ENCODE measurements at places on chromosomes 1 and 21.
A peak's percentile ranks its signal among the peaks of the same experiment; 100 is the strongest.

GRCh38 chr1:13564073-13564472, 19.6 kb upstream of the PDPN start:
- no peak for DNase-seq

DNA sequence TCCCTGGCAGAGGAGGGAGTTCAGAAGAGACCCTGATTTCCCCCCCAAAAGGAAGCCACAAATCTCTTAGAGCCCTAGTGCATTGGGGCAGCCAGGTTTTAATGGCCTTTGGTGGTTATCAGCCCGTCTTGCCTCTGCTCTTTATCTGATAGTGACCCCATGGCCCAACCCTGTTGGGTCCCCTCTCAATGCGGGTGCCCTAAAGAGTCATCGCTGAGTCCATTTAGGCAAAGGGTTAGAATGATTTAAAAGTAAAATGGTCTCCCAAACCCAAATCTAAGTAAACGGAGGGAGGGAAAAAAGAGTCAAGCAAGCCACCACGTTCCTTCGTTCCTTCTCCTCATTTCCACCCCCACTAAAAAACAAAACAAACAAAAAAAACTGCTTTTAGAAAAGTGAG, 164.0 kb downstream of the RUNX1 start:
- DNase-seq = no peak

DNA sequence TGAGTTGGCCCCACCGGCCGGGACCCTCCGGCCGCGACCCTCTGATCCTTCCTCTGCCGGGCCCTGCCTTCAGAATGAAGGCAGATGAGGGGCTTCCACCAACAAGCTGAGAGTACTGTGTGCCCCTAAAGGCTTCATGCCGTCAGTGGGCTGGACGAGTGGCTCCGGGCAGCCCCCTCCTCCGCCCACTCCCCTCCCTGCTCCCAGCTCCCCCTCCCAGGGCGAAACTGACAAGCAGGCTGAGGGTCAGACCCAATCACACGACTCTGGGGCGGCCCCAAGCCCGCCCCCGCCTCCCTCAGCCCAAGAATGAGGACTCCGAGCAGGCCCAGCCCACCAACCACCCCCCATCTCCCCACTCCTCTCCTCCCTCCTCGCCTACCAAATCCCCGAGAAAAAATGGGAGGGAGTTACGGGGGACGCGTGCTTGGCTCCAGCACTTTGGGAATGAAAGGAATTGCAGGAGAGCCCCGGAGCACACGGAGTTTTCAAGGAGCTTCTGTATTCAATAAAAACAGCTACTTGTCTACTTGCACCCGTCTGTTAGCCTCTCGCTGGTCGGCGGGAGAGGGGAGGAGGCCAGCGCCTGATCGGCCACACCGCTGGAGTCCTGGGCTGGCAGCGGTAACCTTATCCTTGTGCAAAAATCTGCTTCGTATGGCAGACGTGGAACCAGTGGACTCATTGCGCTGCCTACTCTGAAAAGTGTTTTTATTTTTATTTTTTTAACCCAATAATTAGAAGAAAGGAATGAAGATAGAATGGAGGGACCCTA, at the start of gene COL11A1:
Gene COL11A1, minus strand, starts transcription at position 147 of the 775 bp plus-strand sequence. CDS start 344 bp downstream, outside the sequence.
- no peak for DNase-seq

- no peak for DNase-seq
Observed at GRCh38 chr1:47703981-47704596, 266.2 kb downstream of the FOXD2 start.

DNA sequence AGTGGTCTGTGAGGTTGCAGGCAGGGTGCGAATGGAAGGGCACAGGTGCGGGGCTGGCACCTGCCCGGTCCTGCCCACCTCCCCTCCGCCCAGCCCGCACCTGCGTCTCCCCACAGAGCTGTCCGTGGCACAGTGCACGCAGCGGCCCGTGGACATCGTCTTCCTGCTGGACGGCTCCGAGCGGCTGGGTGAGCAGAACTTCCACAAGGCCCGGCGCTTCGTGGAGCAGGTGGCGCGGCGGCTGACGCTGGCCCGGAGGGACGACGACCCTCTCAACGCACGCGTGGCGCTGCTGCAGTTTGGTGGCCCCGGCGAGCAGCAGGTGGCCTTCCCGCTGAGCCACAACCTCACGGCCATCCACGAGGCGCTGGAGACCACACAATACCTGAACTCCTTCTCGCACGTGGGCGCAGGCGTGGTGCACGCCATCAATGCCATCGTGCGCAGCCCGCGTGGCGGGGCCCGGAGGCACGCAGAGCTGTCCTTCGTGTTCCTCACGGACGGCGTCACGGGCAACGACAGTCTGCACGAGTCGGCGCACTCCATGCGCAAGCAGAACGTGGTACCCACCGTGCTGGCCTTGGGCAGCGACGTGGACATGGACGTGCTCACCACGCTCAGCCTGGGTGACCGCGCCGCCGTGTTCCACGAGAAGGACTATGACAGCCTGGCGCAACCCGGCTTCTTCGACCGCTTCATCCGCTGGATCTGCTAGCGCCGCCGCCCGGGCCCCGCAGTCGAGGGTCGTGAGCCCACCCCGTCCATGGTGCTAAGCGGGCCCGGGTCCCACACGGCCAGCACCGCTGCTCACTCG, 23.3 kb downstream of the FTCD start:
- DNase-seq = no peak

- no peak for DNase-seq
Observed at GRCh38 chr1:15540186-15540585, 13.5 kb downstream of the DNAJC16 start.

DNA sequence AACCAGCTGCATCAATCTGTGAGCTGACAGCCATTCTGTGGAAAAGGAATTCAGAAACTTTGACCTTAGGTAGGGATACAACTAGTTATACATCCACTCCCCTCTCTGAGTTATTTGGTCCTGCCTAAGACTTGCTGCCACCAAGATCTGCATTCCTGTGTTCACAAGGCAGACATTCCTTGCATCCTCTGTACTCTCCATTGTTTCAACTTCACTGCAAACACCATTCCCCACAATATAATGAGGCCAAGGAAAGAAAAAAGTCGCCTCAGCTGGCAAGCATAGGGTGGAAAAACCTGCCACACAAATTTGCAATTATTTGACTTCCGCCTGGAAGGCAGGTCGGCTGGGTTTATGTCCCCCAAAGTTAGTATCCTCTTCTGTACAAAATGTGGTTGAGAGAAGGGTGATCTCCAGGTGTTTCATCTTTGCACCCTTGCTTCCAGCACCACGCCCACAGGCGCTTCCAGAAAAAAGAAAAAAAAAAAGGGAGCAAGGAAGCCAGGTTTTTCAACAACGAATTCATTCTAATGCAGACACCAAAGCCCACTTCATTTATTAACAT, 676 bp upstream of the CTTNBP2NL start:
- no peak for DNase-seq

- DNase-seq = no peak
Observed at GRCh38 chr1:90616395-90616794, 100.7 kb downstream of the BARHL2 start.

- no peak for DNase-seq
Observed at GRCh38 chr1:38917772-38918171, 23.9 kb downstream of the RHBDL2 start.

DNA sequence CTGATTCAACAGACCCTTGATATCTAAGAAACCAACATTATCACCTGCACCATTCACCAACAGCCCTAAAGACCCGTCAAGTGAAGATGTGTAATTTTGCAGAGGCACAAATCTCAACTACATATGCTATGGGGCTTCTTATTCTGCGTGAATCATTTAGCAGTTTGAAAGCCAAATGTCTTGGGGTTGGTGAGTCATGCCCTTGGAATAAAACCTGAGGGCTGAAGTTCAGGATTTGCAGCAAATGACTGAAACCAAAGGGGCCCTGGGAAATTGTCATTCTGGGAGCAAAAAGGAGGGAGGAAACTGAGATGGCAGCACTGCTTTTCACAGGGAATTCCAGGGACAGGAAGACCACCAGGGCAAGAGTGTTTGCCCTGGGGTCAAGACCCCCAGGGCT, 79.2 kb upstream of the TNR start:
- no peak for DNase-seq

DNA sequence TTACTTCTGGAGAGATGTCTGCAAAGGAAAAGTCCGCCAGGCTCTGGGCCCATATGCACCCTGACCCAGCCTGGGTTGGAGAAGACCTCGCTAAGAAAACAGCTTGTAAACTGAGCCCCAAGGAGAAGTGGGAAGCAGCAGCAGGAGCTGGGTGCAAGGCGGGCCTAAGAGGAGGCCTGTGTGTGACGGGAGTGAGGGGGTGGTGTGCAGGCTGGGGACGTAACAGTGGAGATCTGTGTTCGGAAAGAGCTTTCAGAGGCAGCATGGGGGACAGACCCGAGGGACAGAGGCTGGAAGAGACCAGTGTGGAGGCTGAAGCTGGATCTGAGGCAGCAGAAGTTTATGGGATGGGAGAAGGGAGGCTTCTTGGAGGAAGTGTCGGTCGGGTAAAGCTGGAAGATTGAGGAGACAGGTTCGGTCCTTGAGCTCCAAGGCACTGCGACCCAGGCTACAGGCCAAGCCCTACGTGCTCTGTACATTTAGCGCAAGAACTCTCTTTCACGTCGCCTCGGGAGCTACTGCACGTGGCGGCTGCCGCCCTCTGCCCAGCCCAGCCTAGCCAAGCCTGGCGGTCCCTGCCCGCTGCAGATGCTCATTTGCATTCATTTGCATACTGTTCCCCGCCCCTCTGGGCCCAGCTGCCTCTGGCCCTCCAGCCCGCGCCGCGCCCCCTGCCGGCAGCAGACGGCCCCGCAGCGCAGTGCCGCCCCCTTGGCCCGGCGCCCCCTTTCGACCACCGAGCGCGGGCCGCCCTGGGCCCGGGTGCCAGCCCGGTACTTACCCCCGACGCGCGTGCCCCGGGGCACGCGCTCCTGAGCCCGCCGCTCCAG, 6.3 kb downstream of the HPCA start:
- no peak for DNase-seq

- DNase-seq = no peak
Observed at GRCh38 chr1:21234779-21235178, 55.5 kb downstream of the ECE1 start.

DNA sequence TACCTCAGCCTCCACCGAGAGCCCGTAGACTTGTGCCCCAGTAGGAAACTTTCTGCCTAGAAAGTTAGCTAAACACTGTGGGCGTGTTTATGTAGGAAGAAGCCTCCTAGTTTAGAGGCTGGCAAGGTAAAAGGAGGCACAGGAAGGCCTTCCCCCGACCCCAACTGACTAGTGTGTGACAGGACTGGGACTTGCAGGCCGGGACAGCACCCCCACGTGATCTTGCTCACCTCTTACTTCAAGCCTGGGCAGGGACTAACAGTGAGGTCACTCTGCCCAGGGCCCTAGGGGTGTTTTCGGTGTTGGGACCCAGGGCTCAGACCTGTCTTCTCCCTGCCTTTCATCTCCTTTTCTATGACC, 392 bp upstream of the TAGLN2 start:
- no peak for DNase-seq

DNA sequence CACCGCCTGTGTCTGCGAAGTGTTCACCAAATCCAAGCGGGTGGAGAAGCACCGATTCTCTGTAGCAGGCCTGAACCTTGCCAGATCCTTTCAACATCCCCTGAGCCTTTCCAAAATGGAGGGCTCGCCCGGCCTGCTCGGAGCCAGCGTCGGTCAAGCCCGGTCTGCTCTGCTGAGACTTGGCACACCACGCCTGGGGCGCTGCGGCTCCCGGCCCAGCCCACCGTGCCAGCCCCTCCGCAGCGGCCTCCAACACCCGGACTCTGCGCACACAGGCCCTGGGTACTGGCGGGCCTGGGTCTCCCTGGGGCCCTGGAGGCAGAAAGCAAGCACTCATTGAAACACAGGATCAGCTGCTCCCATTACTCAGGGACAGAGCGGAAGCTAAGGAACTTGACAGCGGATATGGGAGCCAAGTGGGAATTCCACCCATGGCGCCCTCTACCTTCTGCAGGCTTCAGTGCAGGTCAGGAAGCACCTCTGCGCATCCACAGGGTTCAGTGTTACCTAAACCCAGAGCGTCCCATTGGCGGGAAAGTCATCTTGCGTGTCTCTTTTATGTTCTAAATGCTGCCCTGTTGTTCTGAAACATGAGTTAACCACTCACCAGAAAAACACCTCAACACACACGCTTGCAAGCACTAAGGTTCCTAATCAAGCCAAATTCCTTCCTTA, 159.9 kb downstream of the ZBTB18 start:
- no peak for DNase-seq

DNA sequence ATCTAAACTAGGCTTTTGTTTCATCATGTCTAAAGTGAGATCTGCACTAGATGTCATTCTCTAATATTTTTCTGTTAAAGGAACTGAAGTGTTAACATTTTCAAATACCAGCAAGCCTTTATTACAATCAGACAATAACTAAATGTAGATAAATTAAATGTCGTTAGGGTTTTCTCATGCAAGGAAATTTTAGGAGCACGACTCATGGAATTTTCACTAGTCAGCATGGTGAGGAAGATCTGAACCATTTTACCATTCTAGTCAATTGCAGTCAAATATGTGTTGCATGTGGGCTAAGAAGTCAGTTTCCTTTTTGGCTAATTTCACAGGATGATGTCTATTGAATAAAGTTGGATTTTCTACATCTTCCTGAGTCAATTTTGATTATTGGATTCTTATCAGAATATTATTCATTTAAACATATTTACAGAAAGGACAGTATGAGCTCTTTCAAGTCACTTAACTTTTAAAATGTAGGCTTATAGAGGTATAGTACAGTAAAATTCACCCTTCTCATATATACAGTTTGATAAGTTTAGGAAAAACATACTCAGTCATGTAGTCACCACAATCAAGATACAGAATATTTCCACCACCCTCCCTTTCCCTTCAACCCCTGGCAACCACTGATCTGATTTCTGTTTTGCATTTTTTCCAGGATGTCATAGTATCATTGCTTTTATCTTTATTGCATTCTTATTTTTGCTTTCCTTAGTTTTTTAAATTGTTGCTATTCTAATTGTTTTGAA, 9.2 kb downstream of the GCSAML start:
- no peak for DNase-seq

DNA sequence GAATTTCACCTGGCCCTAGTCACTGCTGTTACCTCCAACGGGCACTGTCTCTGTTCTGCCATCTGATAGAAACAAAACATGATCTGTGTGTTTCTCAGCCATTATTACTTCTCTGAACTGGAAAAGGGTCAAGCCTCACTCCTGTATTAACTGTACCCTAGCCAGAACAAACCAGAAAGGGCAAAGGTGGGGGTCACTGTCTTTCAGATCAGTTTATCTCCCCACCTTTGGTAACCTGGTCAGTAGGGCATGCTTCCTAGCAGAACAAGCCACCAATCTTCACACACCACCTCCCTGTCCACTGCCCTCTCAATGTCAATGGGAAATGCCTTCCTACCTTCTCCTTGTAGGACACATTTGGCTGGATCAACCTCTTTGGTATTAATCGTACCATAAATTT, 3.9 kb downstream of the TRIM45 start:
- no peak for DNase-seq

GRCh38 chr1:183281039-183281438, 95.0 kb downstream of the LAMC2 start:
- no peak for DNase-seq

- no peak for DNase-seq
Observed at GRCh38 chr21:31278511-31279130, 65.4 kb downstream of the TIAM1 start.

- no peak for DNase-seq
Observed at GRCh38 chr1:203528063-203528462, 34.1 kb downstream of the OPTC start.

- DNase-seq = no peak
Observed at GRCh38 chr1:224879162-224879803, 50.2 kb upstream of the DNAH14 start.

GRCh38 chr1:51192213-51192843, 43.7 kb upstream of the RNF11 start:
- DNase-seq = peak; percentile 44

GRCh38 chr1:117740496-117740895, 134.6 kb downstream of the TENT5C start:
- no peak for DNase-seq

Measured in activated T-cell treated with anti-CD3 and anti-CD28 coated beads for 4 hours (primary cell).